Lower lobe of right lung (tissue), 2 donors: ENCODE measurements at places on chromosomes 2 and 18. TPM values are rescaled to one million over a fixed set of nuclear protein-coding genes. Genes with fewer than 3 reads are reported as not detected.

- H3K27ac ChIP-seq = no peak overlapping the region
- H3K27me3 ChIP-seq = no peaks in the 10 kb centered on the region
- H3K36me3 ChIP-seq = no peaks in the 10 kb centered on the region
- no peak for DNase-seq
- no peaks in the 10 kb centered on the region for H3K4me1 ChIP-seq
Observed at GRCh38 chr2:208671284-208671683, 264.7 kb downstream of the PTH2R start.

CNDP1 gene
- total RNA-seq = not detected

IL1RL2 gene
- total RNA-seq = not detected

DNA sequence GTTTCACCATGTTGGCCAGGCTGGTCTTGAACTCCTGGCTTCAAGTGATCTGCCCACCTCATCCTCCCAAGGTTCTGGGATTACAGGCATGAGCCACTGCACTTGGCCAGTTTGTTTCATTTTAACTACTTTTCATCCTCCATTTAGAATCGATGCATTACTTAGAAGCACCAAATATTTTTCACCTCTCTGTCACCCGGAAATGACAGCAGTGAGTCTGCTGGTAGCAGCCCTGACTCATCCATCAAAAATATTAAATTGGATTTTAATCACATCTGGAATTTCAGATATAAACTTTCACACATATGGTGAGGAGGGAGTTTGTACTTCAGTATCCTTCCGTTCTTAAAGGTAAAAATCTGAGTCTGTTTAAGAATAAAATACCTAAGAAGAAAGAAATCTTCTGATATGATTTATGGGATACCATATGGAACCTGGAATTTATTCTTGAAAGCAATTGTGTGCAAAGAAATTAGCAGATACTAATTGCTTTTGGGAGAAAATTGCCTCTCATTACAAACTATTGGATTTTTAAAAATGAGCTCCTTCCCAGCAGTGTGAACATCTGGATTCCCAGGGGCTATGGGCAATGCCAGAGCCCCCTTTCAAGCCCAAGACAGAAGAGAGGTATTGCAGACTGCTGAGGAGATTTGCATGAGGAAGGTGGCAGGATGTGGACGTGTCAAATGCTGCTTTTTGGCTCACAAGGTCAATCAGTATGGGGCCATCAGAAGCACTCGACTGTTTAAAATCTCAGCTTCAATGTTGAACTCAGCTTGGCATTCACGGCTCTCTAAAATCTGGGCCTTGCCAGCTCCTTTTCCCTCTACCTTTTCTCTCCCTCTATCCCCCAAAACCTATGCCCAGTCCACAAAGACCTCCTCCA is 279.5 kb upstream of the SIX2 start:
- H3K27ac ChIP-seq = no peak overlapping the region
- H3K4me1 ChIP-seq = no peaks in the 10 kb centered on the region
- H3K4me3 ChIP-seq = no peak overlapping the region
- H3K36me3 ChIP-seq = no peaks in the 10 kb centered on the region

GRCh38 chr2:203782262-203782976 is 76.0 kb downstream of the CD28 start:
- no peaks in the 10 kb centered on the region for H3K27me3 ChIP-seq
- H3K36me3 ChIP-seq = no peaks in the 10 kb centered on the region
- H3K4me1 ChIP-seq = peaks cover 38% of the 10 kb centered on the region
- no peak for DNase-seq
- no peak overlapping the region for H3K4me3 ChIP-seq

DNA sequence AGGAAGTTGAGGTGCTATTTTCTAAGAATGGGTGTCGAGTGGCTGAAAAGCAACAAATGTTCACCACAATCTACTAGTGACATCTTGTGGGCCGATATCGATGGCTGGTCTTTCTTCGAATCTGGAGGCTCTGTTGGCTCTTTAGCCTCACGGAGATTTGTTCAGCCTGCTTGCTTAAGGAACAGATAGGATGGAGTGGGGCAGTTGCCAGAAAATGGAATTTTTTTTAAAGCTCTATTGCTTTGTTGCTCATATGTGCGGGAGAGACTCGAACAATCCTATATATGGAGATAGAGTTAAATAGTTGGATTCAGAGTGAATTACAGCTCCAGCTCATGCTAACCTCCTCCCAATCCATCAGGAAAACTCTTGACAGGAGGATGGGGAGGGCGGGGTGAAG is 70.9 kb upstream of the LYPD6B start:
- peaks cover 16% of the 10 kb centered on the region for H3K4me1 ChIP-seq
- DNase-seq = no peak
- no peak overlapping the region for H3K4me3 ChIP-seq

GRCh38 chr2:96501471-96501874 is 3.7 kb downstream of the NEURL3 start:
- no peak overlapping the region for H3K27ac ChIP-seq
- no peaks in the 10 kb centered on the region for H3K36me3 ChIP-seq
- DNase-seq = no peak
- peaks cover 17% of the 10 kb centered on the region for H3K27me3 ChIP-seq
- H3K4me3 ChIP-seq = no peak overlapping the region
- peaks cover 28% of the 10 kb centered on the region for H3K4me1 ChIP-seq

VAMP5 gene
- total RNA-seq = 87.0 TPM

DNA sequence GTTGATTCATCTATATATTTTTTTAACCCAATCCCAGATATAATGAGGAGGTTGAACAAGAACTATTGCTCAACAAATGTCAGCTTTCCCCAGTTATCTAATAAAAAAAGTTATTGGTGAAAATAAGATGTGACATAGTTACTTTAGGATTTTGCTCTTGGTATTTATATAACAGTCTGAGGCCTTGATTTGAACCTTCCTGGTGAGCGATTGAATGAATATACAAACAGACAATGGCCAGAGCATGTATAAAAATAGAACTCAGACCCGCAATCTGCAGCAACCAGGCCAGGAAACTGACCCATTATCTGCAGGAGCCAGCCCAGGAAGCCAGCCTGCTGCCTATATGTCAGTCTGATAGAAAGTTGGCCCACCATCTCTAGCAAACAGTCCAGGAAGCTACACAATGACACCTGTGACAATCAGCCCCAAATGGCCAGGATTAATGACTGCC is 81.6 kb downstream of the HS6ST1 start:
- no peak for DNase-seq
- no peak overlapping the region for H3K4me3 ChIP-seq
- no peaks in the 10 kb centered on the region for H3K36me3 ChIP-seq
- peaks cover 9% of the 10 kb centered on the region for H3K4me1 ChIP-seq

DNA sequence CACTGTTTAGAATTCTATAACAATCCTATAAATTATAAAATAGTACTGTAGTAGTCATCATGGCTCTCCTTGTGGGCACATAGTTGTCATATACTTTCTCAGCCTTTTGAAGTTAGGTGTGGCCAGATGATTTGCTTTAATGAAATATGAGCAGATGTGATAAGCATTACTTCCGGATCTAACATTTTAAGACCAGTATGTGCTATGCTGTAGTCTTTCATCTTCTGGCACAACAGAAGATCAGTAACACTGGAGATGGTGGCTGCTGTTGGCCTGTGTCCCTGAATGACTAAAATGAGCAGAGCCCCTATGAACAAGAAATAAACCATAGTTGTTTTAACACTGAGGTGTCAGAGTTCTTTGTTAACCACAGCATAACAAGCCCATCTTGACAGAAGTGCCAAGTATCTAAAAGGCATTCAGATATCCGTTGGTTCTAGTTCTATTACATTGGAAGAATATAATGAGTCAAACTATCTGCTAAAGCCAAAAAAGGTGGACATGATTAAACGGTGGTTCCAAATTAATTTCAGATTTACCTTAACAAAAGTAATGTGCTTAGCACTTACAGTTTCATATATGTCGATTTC is 6.3 kb downstream of the MEX3C start:
- no peak overlapping the region for H3K4me3 ChIP-seq
- DNase-seq = no peak
- peaks cover 59% of the 10 kb centered on the region for H3K4me1 ChIP-seq
- H3K27ac ChIP-seq = no peak overlapping the region

DNA sequence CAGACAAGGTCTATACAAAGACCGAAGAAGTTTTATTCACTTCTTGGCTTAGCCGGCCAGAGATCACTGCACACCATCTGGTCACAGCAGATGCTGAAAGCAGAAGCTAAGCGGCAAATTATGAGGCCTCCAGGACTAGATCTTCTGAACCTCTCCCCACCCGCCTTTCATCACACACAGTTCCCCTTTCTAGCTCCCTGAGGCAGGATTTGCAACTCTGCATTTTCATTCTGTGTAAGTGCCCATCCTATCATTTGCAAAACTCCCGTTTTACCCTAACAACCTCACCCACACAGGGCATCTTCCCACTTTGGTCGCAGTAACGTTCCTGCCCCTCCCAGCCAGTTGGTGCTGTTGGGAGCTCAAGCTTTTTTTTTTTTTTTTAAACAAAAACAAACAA is 3.1 kb upstream of the MOB1A start:
- H3K4me1 ChIP-seq = peaks cover 25% of the 10 kb centered on the region
- no peaks in the 10 kb centered on the region for H3K27me3 ChIP-seq
- H3K27ac ChIP-seq = peak overlapping the region; percentile 60
- no peak overlapping the region for H3K4me3 ChIP-seq
- peaks cover 4% of the 10 kb centered on the region for H3K36me3 ChIP-seq

GKN2 gene
- total RNA-seq = 53.3 TPM

DNA sequence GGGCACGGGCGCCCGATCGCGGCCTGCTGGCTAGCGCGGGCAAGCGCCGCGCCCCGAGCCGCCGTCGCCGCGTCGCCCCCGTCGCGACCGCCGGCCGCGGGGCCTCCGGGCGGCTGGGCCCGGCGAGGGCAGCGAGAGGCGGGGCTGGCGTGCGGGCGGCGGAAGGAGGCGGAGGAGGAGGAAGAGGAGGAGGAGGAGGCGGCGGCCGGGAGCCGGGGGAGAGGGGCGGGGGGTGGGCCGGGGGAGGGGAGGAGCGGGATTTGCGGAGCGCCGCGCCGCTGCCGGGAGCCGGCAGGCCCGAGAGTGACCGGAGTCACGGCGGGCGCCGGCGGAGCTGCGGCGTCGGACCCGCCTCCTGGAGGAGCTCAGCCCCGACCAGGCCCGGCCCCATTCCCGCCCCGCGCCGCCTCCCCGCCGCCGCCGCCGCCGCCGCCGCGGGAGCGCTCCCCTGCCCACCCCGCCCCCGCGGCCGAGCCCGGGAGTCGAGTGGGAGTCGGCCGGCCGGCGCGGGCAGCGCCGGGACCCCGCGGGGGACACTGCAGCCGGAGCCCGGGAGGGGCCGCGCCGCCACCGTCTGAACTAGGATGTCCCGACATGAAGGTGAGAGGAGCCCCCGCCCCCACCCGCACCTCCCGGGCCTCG is at the start of gene KCMF1:
Gene KCMF1, plus strand, starts transcription at position 294 of the 642 bp plus-strand sequence. Its CDS starts 291 bp downstream, at position 585.
- H3K27ac ChIP-seq = peak within 1 kb of the TSS; percentile 96
- H3K27me3 ChIP-seq = no peaks in the 10 kb centered on the region
- DNase-seq = peak; percentile 83
- H3K4me3 ChIP-seq = peak within 1 kb of the TSS; percentile 83
- peaks cover 62% of the 10 kb centered on the region for H3K4me1 ChIP-seq
- H3K36me3 ChIP-seq = no peaks in the 10 kb centered on the region

DNA sequence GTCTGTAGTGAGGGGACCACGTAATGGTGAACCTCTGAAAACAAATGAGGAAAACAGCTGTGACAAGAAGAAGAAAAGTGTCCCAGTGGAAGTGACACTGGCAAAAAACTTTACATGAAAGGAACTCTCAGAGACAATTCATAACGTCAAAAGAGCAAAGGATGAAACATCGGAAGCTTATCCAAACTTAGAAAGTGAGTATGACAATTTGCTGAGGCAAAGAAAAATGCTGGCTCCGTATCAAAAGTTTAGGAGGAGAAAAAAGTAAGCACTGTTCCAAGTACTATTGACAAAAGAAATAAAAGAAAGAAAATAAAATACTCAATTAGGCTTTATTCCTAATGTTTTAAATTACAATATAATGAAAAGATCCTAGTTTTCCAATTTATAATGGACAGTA is 91.3 kb downstream of the NOL10 start:
- no peaks in the 10 kb centered on the region for H3K27me3 ChIP-seq
- H3K27ac ChIP-seq = no peak overlapping the region
- H3K4me1 ChIP-seq = no peaks in the 10 kb centered on the region
- H3K4me3 ChIP-seq = no peak overlapping the region
- peaks cover 46% of the 10 kb centered on the region for H3K36me3 ChIP-seq
- no peak for DNase-seq

DNA sequence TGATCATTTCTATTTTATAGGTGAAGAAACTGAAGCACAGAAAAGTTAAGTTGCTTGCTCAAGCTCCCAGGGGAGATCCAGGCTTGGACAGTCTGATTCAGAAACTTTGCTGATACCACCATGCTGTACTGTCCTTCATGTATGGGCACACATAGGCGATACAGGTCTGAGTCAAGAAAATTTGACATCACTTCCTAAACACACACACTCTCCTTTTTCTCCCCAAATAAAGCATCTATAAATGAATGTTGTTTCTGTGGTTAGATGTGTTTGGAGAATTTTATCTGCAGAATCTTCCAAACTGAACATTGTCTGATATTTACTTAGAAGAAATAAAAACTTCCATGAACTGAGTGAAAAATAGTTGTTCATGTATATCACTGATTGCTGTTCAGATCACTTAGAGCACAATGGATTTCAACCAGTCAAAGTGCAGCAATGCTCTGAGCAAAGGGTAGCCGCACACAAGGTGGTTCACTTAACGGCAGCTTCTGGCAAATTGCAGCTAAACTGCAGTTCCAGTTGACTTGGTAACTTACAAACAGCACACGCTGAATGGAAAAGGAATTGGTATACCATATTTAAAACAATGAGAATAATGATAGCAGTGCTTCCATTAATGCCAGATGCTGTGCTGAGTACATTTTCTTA is 10.0 kb upstream of the AGFG1 start:
- no peaks in the 10 kb centered on the region for H3K4me1 ChIP-seq
- no peaks in the 10 kb centered on the region for H3K36me3 ChIP-seq
- no peak overlapping the region for H3K27ac ChIP-seq
- no peak overlapping the region for H3K4me3 ChIP-seq

DNA sequence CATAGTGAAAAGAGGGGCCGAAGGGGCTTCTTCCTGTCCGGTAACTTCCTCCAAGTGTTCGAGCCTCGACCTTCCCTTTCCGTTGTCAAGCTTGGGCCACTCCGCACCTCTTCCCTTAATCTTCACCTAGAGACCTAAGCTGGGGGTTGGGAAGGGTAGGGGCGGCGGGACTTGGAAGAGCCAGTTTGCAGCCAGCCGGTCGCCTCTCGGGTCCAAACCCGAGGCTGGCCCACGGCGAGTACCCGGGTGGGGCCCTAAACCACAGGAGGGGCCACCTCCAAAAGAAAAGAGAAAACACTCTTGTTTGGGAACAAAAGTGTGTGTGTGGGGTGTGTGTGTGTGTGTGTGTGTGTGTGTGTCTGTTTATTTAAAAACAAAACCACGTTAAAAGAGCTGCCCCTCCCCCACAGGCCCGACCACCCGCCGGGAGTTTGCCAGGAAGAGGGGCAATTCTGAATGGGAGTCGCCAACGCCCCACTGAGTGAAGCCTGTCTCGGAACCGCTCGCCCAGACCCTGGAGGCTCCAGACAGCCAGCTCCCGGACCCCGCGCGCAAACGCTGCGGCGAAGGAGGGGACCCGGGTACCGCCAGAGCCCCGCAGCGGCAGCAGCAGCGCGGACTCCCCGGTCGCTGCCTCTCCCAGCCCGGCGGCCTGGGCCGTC is 488 bp upstream of the RHOB start:
- peaks cover 19% of the 10 kb centered on the region for H3K36me3 ChIP-seq
- peaks cover 43% of the 10 kb centered on the region for H3K4me1 ChIP-seq
- no peaks in the 10 kb centered on the region for H3K27me3 ChIP-seq
- H3K27ac ChIP-seq = peak overlapping the region; percentile 100

GRCh38 chr2:162037028-162037795 is 36.8 kb downstream of the DPP4 start:
- peaks cover 9% of the 10 kb centered on the region for H3K36me3 ChIP-seq
- no peak overlapping the region for H3K27ac ChIP-seq
- no peaks in the 10 kb centered on the region for H3K27me3 ChIP-seq
- no peak for DNase-seq
